ENCODE measurements at places on chromosomes 6 and 20.
A peak's percentile ranks its signal among the peaks of the same experiment; 100 is the strongest.

- DNase-seq = peak; percentile 11
Observed at GRCh38 chr20:56343861-56344381, 14.9 kb upstream of the FAM210B start.

GRCh38 chr6:38169977-38170526 is 350.5 kb downstream of the ZFAND3 start:
- DNase-seq = no peak

GRCh38 chr6:113178349-113178748 is 678.8 kb upstream of the MARCKS start:
- no peak for DNase-seq

DNA sequence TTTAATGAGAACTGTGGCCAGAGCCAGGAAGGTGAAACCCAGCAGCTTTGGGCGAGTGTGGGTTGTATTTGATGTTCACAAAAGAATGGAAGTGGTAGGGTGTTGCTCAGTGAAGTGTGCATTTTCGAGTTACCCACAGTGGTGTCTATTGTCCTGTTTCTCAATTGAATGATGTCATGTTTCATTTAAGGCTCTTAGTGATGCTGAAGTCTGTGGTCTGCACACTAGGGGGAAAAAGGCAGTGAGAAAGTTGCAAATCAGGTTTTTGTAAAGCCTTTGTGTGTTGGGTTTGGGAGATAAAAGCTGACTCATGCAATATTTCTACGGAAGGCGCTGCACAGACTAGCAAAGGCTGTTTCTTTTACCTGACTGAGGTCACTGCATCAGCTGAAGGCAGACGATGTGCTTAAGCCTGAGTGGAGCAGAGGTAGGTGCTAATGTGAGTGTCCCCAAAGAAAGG is 121.1 kb downstream of the PLEKHG1 start:
- no peak for DNase-seq

DNA sequence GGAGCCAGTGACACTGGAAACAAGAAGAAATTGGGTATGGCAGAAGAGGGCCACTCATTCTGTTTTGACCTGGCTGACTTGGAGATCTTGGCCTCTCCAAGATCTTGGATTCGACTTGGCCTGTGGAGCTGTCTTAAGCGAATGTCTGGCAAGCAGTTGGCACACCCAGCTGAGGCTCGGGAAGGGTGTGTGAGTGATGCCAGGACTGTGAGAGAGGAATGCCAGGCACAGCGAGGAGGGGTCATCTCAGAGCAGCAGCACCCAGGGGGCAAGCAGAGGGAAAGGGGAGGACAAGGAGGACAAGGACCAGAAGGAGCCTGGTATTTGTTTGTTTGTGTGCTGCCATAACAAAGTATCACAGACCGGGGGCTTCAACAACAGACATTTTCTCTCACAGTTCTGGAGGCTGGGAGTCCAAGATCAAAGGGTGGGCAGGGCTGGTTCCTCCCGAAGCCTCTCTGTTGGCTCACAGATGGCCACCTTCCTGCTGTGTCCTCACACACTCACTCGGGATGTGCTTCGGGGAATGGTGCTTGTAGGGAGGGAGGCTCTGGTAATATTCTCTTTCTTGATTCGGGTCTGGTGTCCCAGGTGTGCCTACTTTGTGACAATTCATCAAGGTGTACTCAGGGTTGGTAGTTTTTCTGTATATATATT is 33.0 kb downstream of the RPP40 start:
- no peak for DNase-seq

DNA sequence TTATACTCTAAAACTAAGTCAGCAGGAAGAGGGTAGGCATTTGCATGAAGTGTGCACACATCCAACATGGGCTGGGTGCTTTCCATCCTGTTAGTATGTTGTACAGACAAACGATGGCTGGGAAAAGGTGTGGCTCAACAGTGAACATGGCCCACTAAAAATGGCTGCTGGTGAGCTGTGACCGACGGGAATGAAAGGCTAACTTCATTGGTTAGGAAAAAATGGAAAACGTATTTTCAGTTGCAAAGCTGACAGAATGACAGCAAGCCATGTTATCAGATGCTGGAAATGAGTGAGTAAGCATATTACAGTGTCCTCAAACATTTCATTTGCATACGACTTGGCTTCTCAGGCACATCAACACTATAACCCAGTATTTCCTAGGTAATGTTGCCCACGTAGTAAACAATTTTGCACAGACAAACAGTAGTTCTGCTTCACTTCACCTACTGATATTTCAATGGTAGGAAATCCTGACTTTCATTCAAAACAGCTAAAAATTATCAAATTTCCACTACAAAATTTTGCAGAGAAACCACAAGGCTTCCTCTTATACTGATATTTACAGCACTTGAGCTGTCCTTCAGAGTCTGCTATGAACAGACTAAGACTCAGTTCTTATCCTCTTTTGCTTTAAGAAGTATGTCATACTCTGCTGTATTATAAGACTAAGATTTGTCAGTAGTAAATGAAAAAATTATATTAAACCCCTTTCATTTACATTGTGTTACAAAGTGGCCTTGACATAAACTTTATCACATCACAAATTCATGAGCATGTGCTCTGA is 98.9 kb downstream of the IRF4 start:
- DNase-seq = peak; percentile 33

GRCh38 chr20:11499101-11499634 is 418.5 kb upstream of the BTBD3 start:
- no peak for DNase-seq

GRCh38 chr6:1840491-1841121 is 230.9 kb downstream of the FOXC1 start:
- DNase-seq = no peak

GRCh38 chr6:36820700-36821580 is 18.3 kb downstream of the CPNE5 start:
- DNase-seq = no peak

- DNase-seq = no peak
Observed at GRCh38 chr20:24998631-24999445, 6.3 kb upstream of the APMAP start.

DNA sequence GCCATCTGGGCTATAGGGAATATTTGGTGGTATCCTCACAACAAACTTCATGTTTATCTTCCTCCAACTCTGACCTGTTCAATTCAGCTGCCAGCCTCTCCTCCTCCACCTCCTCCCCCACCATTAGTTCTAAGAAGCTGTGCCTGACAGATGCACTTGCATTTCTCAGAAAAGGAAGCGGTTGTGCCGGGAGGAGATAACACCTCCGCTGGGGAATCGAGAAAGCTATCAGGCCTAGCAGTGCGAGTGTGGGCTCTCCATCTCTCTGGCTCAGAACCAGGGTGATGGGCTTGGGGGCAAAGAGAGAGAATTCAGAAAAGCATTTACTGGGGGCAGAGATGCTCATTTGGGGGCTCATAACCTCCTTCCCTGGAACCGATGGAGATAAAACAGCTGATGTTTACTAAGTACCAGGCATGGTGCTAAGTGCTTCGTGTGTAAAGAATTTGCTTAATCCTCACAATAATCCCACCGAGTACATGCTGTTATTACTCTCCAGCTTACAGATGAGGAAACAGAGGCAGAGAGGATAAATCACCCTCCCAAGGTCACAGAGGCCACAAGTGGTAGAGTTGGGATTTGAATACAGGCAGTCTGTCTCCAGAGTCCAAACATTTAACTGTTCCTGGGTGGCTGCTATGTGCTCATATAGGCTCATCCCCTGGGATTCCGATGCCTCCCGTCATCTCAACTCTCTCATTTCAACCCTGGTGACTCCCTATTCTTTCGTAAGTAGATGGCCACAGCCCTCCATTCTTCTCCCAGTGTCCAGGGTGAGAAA is 38.3 kb downstream of the COX4I2 start:
- DNase-seq = peak; percentile 49

- DNase-seq = no peak
Observed at GRCh38 chr6:42565823-42566613, 2.2 kb downstream of the UBR2 start.

DNA sequence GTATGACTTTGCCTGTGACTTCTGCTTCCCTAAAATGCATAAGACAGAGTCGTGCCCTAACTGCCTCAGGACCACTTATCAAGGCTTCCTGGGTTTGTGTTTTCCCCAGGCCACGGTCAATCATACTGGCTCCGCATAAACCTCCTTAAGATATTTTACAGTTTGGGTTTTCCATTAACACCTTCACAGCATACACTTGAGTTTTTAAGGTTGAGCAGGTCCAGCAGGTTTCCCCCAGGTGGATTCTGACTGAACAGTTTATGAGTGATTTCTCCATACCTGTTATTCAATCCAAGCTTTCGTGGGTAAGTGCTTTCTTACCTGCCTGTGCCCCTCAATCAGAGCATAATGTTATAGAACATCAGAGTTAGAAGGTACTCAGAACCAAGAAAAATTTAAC is 39.3 kb downstream of the NINL start:
- DNase-seq = no peak

Measured in activated CD4-positive, alpha-beta T cell treated with anti-CD3 and anti-CD28 coated beads, Interleukin-2, amount 50 U/mL, for 24 hours (primary cell).